Lower lobe of right lung (tissue), 2 donors: ENCODE measurements at places on chromosomes 7 and 10.
A peak's percentile ranks its signal among the peaks of the same experiment; 100 is the strongest.

DNA sequence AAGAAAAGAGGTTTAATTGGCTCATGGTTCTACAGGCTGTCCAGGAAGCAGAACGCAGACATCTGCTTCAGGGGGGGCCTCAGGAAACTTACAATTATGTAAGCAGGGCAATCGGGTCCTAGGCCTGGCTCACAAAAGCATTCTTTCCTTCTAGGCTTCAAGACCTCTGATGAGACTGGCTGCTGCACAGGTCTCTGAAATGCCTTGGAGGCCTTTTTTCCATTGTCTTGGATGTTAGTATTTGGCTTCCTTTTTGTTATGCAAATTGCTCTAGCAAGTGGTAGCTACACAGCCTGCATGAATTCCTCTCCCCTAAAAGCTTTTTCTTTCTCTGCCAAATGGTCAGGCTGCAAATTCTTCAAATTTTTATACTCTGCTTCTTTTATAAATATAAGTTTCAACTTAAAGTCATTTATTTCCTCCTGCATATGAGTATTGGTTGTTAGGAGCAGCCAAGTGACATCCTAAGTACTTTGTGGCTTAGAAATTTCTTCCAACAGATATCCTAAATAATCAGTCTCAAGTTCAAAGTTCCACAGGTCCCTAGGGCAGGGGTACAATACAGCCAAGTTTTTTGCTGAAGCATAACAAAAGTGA is 83.1 kb upstream of the SEMA3A start:
- no peak for DNase-seq

DNA sequence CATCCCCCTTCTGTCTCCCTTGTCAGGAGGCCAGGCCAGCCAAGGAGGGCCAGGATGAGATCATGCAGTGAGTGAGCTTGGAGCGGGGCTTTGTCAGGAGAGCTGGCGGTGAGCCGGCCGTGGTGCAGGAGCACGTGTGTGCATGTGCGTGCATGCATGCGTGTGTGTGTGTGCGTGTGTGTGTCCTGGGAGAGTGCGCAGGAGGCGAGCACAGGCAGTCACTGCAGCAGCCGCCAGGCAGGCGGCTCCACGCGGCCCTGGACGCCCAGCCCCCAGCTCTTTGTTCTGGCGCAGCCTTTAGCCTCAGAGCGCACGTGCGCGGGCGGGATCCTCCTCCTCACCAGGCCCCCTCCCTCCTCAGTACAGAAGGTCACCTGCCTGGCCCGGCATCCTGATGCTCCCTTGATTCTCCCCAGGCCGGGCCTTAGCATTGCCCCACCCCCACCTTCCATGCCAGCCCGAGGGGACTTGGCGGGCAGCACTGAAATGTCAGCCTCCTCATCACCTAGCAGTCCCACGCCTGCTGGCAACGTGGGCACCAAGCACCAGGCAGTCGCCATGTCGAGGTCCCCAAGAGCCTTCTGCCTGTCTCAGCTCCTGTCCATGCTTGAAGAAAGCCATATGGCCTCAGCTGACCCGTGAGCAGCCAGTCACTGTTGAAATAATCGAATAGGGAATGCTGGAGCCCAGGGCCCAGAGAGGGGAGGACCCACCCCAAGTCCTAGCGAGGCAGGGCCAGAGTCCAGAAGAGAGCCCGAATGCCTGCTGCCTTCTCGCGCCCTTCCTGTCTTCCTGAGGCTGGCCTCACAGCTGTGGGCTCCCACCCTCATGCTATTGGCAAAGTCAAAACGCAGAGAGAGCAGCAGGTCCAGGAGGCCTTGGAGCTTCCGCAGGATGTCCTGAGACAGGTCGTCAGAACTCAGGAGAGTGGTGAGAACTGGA is 125.9 kb upstream of the PPIF start:
- peak; percentile 52 for DNase-seq

DNA sequence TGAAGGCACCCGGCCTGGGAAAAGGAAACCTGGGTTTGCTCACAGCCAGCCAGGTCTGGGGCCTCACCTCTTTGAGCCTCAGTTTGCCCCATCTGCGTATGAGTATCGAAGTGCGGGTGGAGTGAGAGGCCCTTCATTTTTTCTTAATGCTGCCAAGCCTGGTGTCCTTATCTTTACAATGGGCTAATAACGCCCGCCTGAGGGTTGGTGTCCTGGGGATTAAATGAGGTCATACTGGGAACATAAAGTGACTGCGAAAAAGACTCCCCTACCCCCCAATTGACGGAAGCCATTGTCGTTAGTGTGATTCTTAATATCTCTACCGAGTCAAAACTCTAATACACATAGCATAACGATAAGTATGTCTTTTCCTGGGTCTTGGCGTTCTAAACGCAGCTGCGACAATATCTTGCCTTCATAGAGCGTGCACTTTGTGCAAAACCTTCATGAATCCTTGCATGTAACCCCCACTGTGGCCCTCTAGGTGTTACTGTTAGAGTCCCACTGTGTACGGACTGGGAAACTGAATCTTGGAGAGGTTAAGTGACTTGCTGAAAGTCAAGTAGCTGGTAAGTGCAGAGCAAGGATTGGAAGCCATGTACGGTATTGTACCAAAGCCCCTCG is 11.4 kb upstream of the GRB10 start:
- no peak for DNase-seq

DNA sequence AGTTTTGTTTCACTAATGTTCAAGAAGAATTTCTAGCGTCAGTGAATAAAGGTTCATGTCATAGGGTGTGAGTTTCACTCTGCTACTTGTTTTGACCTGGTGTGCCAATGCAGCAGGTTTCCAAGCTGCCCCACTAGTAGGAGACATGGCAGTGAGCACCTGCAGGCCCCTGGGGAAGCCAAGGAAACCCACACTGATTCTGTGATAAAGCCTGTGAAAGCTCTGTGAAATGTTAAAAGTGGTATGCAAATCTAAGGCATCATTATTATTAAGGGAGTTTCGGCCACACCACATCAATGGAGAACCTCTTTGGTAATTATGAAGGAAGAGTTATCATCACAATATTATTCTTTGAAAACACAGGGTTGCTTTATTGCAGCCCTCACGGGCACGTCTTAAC is 46.4 kb downstream of the ABCB5 start:
- DNase-seq, result no peak

- no peak for DNase-seq
Measured at GRCh38 chr7:104045183-104045582, 55.7 kb upstream of the RELN start.

DNA sequence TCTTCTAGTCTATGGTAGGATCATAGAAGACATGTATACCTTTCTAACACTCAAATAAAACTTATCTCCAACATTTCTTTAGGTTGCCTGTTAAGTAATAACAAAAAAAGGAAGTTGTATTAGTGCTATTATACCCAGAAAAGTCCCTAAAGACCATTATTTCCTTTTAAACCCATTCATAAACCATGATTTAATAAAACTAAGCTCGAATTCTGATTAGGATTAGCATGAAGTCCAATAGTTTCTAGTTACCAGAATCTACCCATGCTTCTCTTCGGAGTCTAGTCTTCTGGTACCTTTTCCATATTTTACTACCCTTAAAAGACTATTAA is 62.7 kb downstream of the USP6NL start:
- no peak for DNase-seq

DNA sequence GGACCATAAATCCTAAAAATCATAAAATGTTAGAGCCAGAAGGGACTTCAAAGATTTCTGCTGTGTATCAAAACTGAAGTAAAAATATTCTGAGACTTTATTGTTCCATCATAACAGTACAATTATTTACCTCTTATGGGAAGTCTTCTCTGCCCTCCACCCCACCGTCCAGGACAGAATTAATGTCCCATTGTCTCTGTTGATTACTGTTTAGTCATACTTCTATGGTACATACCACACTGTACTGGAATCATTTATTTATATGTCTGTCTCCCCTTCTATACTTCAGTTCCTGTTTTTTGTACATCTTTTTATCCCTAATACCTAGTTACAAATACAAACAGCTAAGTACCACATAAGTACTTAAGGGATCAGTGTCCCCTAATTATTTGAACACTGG is 91.4 kb upstream of the CAPZA2 start:
- DNase-seq, result no peak

DNA sequence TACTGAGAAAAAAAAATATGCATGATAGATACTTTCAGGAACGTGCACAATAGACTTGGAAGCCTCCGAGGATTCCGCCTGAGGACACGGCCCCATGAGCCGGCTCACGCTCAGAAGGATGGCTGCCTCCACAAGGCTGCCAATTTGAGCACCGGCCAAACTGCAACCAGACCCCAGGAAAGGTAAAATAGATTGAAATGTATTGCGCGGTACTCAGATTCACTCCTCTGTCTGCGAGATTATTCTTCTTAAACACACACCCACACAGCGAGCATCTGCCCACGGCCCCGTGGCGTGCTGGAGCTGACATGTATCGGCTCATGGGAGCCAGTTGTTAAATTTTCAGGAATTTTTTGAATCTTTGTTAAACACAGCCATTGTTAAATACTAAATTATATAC is 653.2 kb upstream of the MKI67 start:
- DNase-seq, result no peak

- DNase-seq, result no peak
Measured at GRCh38 chr7:122363144-122363543, 58.6 kb upstream of the FEZF1 start.
